ENCODE measurements at places on chromosomes 3 and 15. TPM values are rescaled to one million over a fixed set of nuclear protein-coding genes. Genes with fewer than 3 reads are reported as not detected.

SIAH2 gene
- 35.7 TPM for total RNA-seq

MESP1 gene
- total RNA-seq = under 0.01 TPM

ECE2 gene
- total RNA-seq = not detected

- no peak for DNase-seq
Observed at GRCh38 chr3:40588406-40588805, 63.6 kb downstream of the ZNF621 start.

DNA sequence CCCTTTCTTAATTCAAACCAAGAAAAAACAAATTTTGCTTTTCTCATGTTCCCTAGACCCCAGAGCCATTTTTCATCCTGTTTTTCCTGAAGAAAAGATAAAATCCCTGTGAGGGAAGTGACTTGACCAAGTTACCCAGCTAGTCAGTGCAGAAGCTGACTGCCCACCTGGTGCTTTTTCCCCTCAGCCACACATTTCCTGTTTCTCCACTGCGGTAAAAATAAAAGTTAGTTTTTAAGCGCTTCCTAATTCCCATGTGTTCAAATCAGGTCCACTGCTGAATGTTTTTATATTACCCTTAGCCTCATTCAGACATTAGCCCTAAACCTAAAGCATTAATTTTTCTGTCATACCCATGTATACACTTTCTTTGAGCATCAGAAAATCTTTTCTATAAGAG, 26.1 kb downstream of the PPP2R3A start:
- no peak for DNase-seq

GRCh38 chr3:4865714-4866113, 113.5 kb upstream of the BHLHE40 start:
- no peak for DNase-seq

DNA sequence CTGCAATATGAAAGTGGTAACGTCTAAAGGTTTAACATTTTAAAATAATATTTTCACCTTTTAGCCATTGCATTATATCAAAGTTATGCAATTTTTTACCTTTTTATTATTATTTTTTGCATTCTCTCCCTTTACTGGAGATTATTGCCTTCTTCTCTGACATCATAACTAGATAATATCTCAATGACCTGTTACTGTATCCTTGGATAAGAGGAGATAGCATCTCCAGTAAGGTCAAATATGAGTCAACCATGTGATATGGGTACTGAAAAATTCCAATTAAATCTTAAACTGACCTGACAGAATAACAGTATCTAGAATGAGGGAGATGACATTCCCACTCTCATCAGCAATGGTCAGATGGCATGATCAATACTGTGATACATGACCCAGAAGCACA, 108.3 kb downstream of the ZBTB20 start:
- DNase-seq = no peak

- DNase-seq = peak; percentile 31
Observed at GRCh38 chr3:152205097-152205593, 63.6 kb upstream of the MBNL1 start.

- peak; percentile 66 for DNase-seq
Observed at GRCh38 chr3:99332718-99333117, 305.7 kb upstream of the COL8A1 start.

GRCh38 chr3:20583648-20584047, 397.6 kb upstream of the SGO1 start:
- no peak for DNase-seq

DNA sequence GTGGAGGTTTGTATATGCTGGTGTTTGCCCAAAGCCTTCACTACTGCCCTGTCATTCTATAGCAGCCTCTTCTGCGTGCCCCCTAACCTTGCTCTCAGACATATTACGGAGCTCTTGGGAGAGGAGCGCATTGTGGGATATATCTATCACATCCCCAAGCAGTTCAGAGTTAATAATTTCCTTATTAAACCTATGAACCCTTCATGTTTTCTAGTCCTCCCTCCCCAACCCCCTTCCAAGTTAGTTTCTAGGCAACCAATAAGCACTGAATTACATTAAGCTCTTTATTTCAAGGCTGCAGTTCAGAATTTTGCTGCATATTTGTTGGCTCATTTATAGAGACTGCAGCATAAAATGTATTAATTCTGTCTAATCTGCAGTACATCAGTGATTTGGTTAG, 57.3 kb upstream of the GRM7 start:
- no peak for DNase-seq
